Liver (tissue), 10 donors: ENCODE measurements at places on chromosomes 7 and 10. TPM values are rescaled to one million over a fixed set of nuclear protein-coding genes. Genes with fewer than 3 reads are reported as not detected.

TMEM130 gene
- total RNA-seq, result not detected

IGFBP1 gene
- 3.5 TPM for total RNA-seq

TSPAN33 gene
- 18.1 TPM for total RNA-seq

GRCh38 chr10:2464483-2464882, 602.9 kb upstream of the PFKP start:
- DNase-seq, result no peak
- H3K27me3 ChIP-seq, result no peaks in the 10 kb centered on the region
- no peaks in the 10 kb centered on the region for H3K36me3 ChIP-seq
- no peaks in the 10 kb centered on the region for H3K4me1 ChIP-seq

DNA sequence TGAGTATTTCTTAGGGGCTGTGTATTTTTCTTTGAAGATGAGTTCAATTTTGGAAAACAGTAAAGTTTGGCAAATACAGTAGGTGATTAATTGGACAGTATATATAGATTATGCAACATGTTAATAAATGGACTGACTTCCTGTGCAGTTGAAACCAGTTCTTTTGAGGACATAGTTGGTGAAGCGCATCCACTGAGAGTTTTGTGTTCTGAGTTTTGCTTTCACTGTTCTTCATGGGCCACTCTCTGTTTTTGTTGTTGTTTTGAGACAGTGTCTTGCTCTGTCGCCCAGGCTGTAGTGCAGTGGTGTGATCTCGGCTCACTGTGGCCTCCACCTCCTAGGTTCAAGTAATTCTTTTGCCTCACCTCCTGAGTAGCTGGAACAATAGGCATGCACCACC, 109.0 kb downstream of the SDHAF3 start:
- no peaks in the 10 kb centered on the region for H3K36me3 ChIP-seq
- DNase-seq, result no peak
- H3K4me1 ChIP-seq, result no peaks in the 10 kb centered on the region
- H3K27me3 ChIP-seq, result no peaks in the 10 kb centered on the region
- H3K27ac ChIP-seq, result no peak overlapping the region
